DMS79 treated with DMSO at 0.1 percent for 48 hours (cell line): ENCODE measurements at places on chromosomes 3 and 15.

- peak; percentile 25 for DNase-seq
Measured at GRCh38 chr15:51403072-51403878, 61.8 kb downstream of the GLDN start.

DNA sequence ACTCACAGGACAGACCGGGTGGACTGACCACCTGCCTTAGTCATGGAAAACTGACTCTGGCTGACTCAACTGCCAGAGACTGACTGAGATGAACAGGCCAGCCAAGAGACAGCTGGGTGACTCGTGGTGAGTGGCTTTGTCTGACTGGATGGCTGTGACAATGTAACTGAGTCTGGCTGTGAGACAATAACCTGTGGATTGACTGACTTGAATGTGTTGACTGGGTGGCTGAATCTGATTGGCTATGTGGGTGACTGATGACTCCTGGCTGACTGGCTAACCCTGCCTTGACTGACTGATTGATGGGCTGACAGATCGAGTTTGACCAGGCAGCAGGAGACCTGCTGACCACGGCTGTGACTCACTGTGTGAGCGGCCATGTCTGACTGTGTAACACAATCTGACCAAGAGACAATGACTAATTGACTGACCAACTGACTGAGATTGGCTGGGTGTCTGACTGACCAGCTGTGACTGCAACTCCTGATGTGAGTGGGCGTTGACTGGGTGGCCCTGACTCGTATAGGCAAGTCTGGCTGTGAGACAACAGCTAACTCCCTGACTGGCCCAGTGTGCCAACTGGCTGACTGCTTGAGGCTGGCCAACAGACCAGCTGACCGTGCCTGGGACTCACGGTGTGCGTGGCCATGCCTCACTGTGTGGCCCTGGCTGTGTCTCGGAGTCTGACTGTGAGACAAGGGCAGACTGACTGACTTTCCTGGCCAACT is 509.1 kb downstream of the SHQ1 start:
- no peak for DNase-seq

- DNase-seq: no peak
Measured at GRCh38 chr3:33474896-33475295, 34.7 kb upstream of the UBP1 start.

- DNase-seq: no peak
Measured at GRCh38 chr3:46393554-46394434, 13.1 kb downstream of the CCR5AS start.

DNA sequence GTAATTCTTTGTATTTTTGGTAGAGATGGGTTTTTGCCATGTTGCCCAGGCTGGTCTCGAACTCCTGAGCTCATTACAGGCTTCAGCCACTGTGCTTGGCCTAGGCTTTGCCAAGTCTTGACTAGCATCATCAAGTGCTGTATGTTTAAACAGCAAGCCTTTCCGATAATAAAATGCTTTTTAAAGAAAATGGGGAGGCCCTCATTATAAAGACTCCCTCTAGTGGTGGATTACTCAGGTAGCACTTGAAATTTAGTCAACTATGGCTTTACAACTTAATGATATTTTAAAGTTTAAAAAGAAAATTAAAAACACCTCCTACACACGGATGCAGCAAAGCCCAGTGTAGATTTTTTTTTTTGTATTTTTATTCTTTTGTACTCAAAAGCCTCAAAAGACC is 213.6 kb downstream of the GAP43 start:
- DNase-seq: no peak

DNA sequence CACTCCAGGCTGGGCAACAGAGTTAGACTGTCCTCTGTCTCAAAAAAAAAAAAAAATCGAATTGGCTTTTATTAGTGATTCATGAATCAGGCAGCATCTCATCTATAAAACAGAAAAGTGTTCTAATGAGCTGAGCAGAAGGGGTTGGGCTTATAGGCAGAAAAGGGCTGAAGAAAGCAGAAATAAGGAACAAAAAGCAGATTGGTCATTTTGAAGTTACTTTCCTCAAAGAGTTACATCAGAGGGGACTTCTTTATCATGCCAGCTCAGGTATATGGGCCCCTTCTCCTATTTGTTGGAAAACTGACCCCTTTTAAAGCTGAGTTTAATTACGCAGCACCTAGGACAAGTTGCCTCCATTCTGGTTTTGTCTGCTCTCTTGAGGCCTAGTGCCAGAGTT is 722 bp upstream of the POGLUT1 start:
- no peak for DNase-seq

DNA sequence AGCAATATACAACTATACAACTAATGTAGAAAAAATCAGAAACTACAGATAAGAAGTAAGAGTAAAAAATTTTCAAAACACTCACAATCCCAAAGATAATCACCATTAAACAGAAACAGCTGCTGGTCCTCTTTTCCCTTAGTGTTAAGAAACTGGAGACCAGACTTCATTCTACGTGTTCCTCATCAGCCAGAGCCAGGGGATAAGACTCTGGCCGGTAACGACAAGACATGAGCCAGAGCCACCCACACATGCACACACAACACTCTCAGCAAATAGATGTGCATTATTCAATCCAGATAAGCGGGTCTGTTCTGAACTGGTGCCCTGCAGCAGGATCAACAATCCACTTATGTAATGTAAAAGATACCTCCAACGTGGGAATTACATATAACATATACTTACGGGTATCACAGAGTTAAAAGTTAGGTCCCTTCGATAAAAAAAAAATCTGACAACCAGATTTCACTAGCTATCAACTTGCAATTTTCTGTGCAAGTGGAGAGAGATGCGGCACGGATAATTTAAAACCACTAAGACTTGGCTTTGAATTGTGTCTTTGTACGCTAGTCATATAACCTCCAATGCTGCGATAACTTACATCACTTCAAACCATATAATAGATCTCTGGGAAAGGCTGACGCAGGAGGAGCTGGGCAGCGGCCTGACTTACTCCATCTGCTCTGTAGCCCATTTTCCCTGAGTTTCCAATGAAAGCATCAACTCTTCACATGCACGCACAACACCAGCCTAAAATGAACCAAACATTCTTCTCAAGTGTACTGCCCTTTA is 17.8 kb downstream of the PRICKLE2 start:
- DNase-seq: no peak

- DNase-seq: peak; percentile 9
Measured at GRCh38 chr3:149575961-149576564, 81.8 kb downstream of the WWTR1 start.

- no peak for DNase-seq
Measured at GRCh38 chr3:68666429-68667136, 265.8 kb downstream of the TAFA4 start.

DNA sequence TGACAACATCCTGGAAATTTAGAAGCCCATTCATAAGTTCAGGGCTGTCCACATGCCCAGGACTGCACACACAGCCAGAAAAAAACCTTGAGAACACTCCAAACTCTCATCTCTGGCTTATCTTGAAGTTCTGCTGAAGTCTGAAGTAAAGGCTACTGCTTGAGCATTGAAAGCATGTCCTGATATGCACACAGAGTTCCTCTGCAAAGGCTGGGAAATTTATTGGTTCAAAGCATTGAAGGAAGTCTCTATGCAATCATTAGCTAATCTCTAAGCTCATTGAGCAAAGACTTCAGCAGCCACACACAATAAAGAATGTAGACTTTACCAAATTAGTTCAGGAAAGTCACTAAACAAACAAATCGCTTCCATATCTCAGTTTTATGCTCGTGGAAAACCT is 162.0 kb upstream of the STT3B start:
- no peak for DNase-seq

DNA sequence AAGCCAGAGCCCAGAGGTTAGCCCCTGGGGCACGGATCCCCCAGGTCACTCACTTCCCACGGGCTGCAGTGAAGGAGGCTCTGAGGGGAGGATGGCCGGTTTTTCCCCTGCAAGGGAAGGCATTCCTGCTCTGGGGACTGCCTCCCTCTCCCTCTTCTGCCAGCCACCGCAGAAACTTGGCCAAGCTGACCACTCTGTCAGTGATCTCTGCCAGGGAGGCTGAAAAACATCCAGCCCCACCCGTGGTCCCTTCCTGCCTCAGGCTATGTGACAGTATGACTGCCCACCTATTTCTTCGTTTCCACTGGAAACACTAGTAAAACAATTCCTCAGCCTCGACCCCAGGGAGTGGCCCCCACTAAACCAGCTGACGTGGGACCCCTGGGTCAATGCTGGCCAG is 14.6 kb upstream of the FANCD2 start:
- no peak for DNase-seq

DNA sequence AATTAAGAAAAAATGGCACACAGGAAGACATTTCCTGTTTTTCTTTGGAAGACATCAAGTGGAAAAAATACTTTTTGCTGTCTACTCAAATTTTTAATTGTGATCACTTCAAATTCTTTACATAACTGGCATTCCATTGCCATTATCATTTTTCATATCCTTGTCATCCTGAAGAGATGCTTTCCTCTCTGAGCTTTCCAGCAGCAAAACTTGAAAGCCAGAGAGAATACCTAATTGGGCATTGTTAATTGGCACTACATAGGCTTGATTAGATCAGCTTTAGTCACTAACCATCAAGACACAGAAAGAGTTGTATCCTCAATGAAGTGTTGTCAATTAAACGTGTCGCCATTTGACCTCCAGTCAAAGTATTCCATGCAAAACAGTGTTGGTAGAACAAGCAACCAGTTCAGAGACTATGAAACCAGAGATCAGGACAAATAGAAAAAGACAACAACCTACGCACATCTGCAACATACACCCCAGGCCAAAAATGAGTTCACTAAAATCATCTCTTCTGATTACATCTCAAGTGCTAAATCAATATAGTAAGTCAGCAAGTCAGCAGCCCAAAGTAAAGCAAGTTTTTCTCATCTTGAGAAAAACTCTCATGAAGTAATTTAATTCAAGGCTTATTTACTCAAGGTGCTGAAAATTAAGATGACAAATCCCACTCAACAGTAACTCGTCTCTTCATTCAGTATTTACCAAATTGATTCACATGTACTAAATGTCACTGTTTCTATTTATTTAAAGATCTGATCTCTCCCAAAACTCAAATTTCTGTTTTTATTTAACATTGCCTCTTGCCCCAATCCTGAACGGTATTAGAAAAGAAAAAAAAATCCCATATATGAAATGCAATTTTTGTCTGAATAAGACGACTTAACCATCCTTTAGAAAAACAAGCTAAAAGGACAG is 123.0 kb downstream of the SUCLG2 start:
- no peak for DNase-seq
